RWPE2 (cell line): ENCODE measurements at places on chromosomes 16 and 17.

- DNase-seq = no peak
Observed at GRCh38 chr17:4425398-4425797, 8.3 kb upstream of the SPNS3 start.

- peak; percentile 100 for DNase-seq
Observed at GRCh38 chr16:15888072-15888976, at the start of gene CEP20. TSS of gene CEP20 (minus strand) at chr16:15888603. CDS start at chr16:15888585, 18 bp downstream.

GRCh38 chr17:78665952-78666920, 89.0 kb upstream of the DNAH17 start:
- peak; percentile 55 for DNase-seq

DNA sequence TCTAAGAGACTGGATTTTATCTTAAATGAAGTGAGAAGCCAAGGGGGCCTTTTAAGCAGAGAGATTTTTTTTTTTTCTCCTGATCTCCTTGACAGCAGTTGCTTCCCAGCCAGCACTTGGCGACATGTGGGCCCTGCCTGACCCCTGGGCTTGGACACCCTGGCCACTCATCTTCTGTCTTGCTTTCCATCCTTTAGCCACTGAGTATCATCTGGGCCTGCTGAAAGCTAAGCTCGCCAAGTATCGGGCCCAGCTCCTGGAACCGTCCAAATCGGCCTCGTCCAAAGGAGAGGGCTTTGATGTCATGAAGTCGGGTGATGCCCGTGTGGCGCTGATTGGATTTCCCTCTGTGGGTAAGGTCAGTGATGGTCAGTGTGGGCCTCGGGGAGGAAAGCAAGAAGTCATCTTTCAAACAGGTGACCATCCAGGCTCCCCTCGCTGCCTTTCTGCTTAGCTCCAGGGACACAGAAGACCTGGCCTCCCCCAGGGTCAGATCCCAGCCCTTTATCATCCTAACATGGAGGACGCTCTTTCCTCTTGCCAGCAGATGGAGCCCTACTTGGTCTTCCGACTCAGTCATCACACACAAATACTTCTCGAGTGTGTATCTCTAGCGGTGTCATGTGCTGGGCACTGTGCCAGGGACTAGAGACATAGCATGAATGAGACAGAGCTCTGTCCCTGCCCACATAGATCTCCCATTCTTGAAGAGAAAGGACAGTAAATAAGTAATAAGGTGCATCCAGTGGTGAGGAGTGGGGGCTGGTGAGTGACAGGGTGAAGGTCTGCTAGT, 6.1 kb downstream of the DRG2 start:
- DNase-seq = no peak

- DNase-seq = no peak
Observed at GRCh38 chr17:68182011-68182306, 65.9 kb upstream of the AMZ2 start.

- DNase-seq = no peak
Observed at GRCh38 chr17:59696682-59697277, 10.4 kb downstream of the PTRH2 start.

- no peak for DNase-seq
Observed at GRCh38 chr16:6672507-6672906, 660.1 kb upstream of the RBFOX1 start.

DNA sequence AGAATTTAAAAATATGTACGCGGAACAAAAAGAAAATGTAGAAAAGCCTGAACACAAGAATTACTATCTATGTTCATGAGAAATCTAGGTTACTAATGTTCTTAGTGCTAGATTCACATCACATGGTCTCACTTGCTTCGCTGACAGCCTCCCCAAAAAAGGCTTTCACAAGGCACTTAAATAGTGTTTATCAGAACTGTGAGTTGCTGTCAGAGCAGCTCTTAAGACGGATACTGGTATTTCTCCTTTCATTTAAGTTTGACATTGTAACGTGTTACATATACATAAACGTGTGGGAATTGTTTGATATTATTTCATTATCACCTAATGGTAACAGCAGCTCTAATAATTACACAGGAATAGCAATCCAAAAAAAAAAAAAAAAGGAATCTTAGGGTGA, 150.9 kb downstream of the CDH8 start:
- no peak for DNase-seq

GRCh38 chr17:1714980-1715802, 5.0 kb upstream of the TLCD2 start:
- DNase-seq = peak; percentile 96

DNA sequence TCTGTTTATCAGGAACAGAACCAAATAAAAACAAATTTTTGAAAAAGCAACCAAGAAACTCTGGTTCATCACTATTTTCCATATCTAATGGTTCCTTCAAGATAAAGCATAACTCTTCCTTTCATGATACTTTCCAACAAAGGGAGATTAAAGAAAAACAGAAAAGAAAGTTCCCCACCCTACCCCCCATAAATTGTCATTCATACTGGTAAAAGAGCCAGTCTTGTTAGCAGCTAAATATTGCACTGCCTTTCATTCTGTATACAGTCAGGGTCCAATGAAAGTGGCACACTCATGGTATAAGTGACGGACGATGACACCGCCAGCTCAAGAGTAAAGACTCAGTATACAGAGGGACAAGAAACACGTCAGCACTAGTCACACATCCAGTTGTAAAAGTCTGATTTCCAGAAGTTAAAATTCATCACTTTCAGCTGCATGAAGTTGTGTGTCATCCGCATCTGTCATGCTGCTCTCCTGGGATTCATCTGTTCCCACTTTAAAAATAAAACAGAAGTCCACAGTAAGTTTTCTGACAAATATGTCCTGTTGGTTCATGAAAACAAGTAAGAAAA, 68.5 kb downstream of the CDC27 start:
- no peak for DNase-seq

DNA sequence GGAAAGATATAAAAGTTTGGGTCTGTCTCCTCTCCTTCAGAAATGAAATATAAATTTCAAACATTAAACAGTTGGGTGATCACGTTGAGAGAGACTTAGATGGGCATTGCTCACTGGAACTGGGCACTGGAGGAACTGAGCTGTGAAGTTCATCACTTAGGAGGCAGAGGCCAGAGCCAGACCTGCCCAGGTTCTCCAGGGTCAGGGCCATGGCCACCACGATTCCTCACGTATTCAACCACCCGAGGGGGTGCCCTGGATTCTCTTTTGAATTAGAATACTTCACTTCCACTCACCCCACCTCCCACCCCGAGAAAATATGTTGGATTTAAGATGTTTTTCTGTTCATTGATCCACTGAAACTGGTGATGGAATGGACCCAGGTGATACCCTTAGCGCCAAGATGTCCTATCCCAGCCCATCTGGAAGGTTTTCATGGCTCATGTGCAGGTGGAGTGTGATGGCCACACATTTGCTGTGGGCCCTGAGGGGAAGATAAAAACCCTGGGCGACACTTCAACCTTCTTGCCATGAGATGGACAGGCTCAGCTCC, 6.1 kb downstream of the PRR29 start:
- peak; percentile 37 for DNase-seq

DNA sequence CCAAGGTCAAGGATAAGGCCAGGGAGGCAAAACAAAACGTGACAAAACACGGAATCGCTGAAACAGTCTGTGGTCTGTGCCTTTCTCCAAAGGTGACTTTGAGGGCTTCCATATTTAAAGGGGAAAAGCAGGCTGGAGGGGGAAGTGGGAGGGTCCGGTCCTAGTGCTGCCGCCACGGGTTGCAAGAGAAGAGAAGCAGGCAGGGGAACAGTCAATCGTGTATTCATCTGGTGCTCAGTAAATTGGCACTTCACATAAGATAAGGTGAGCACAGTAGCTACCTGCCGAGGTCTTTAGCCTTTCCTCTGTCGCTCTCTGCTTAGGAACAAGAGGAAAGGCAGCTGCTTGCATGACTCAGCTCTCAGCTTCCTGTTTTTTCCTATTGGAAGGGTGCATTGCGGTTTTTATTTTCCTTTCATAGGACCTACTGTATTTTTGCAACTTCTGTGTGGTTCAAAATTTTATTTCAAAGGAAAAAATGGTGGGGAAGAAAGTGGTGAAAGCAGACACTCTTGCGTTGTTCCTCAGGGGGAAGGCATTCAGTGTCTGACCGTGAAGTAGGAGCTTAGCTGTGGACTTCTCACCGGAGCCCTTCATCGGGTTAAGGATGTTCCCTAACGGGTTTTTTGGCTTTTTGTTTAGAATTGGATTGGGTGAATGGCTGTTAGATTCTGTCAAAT, 7.1 kb upstream of the LGALS3BP start:
- no peak for DNase-seq

GRCh38 chr17:68801335-68802247, 153.6 kb downstream of the ABCA8 start:
- no peak for DNase-seq

DNA sequence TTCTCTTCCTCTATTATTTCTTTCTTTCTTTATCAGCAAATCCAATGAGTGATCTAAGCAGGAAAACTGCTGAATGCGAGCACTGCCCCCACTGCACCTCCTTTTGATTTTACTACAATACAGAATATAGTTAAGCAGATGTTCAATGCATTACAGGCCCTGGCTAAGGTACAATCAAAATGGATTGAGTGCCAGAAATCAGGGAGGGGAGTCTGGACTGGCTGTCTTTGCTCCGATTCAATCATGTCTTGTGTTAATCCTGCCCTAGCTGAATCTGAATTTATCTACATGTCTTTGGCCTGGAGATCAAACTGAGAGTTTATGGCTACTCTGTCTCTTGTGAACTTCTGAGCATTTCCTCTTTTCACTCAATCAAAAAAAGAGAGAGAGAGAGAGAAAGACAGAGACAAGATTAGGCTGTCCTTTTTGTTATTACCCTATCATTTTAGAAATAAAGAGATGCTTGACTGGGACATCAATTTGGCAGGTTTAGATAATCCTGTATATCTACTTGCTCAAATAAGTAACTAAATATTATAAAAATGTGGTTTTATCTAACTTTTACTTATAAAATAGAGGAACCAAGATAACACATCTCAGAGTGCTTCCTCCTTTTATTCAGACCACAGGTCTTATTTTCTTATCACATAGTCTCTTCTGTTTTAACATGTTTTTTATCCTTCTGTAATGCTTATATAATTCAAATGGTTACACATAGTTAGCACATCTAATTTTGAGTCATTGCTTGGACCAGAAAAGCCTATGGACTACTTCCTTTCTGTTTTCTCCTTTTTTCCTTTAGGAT, 656.2 kb downstream of the KCNJ2 start:
- no peak for DNase-seq

GRCh38 chr16:56758432-56758831, 28.5 kb downstream of the NUP93 start:
- no peak for DNase-seq

DNA sequence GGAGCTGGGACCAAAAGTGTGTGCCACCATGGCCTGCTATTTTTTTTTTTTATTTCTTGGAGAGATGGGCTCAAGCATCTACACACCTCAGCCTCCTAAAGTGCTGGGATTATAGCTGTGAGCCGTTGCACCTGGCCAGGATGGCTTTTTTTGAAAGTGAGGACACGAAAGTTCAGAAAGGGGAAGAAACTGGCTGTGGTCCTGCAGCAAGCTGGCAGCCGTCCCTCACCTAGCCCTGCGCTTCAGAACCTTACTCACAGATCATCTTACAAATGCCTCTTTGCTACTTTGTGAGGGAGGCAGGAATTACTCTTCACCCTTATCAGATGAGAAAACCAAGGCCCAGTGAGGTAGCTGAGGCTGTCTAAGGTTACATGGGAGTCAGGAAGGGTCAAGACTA, 4.5 kb upstream of the PPY start:
- DNase-seq = no peak

- peak; percentile 34 for DNase-seq
Observed at GRCh38 chr17:292531-293382, 59.9 kb downstream of the RPH3AL start.

GRCh38 chr16:20829536-20829935, 23.2 kb downstream of the REXO5 start:
- no peak for DNase-seq

- DNase-seq = no peak
Observed at GRCh38 chr17:47978324-47978723, 7.4 kb downstream of the CDK5RAP3 start.

- DNase-seq = peak; percentile 45
Observed at GRCh38 chr16:88374736-88375135, 8.0 kb upstream of the ZNF469 start.

GRCh38 chr16:78791011-78791410, 691.6 kb downstream of the WWOX start:
- DNase-seq = no peak

DNA sequence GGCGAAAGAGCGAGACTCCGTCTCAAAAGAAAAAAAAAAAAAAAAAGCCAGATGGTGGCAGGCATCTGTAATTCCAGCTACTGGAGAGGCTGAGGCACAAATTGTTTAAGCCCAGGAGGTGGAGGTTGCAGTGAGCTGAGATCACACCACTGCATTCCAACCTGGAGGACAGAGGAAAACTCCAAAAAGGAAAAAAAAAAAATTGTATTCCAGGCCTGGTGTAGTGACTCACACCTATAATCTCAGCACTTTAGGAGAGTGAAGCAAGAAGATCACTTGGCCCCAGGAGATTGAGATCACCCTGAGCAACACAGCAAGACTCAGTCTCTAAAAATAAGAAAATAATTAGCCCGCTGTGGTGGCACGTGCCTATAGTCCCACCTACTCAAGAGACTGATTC, 20.1 kb downstream of the HBQ1 start:
- no peak for DNase-seq

DNA sequence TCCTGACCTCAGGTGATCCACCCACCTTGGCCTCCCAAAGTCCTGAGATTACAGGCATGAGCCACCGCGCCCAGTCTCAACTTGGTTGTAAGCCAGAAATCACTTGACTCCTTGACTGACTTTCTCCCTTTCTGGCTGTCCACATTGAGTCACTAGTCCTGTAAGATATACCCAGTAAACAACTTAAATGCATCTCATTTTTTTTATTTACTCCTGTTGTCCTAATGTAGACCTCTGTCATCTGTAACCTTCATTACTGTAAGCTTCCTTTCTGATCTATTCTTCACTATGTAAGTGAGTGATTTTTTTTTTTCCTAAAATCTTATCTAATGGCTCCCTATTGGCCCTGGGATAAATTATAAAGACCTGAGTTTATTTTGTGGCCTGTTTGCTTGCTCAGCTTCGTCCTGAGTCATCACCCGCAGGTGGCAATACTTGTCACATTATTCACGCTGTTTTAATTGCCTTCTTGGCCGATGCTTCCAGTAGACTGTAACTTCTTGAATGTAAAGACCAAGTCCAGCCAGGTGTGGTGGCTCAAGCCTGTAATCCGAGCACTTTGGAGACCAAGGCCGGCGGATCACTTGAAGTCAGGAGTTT, 41.0 kb downstream of the PAFAH1B1 start:
- DNase-seq = peak; percentile 73

- DNase-seq = no peak
Observed at GRCh38 chr16:82506692-82507670, 119.8 kb upstream of the CDH13 start.
